ENCODE measurements at places on chromosomes 11 and 22.

DNA sequence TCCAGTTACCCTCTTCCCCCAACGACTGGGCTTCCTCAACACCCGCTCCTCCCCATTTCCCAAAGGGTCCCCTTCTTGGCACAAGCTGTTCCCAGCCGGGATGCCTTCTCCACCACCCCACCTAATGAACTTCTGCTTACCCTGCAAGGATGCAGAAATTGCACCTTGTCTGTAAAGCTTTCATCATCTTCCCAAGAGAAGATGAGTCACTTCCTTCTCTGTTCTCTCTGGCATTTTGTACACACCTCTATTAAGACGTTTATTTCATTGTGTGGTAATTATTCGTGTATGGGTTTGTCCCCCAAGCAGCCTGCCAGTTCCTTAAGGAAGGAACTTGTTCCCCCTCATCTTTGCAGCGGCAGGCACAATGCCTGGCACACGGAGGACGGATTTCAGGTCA lies 351.1 kb downstream of the CADM1 start:
- DNase-seq, result no peak

- DNase-seq, result no peak
Observed at GRCh38 chr11:122749005-122749687, 89.2 kb upstream of the CRTAM start.

GRCh38 chr11:47342036-47342803 lies 10.3 kb downstream of the MYBPC3 start:
- DNase-seq, result no peak

GRCh38 chr11:128686021-128686741 lies 7.7 kb upstream of the FLI1 start:
- DNase-seq, result no peak

- DNase-seq, result no peak
Observed at GRCh38 chr22:24319451-24319850, 48.8 kb downstream of the SPECC1L start.

GRCh38 chr22:29016067-29016938 lies 45.3 kb downstream of the C22orf31 start:
- no peak for DNase-seq

DNA sequence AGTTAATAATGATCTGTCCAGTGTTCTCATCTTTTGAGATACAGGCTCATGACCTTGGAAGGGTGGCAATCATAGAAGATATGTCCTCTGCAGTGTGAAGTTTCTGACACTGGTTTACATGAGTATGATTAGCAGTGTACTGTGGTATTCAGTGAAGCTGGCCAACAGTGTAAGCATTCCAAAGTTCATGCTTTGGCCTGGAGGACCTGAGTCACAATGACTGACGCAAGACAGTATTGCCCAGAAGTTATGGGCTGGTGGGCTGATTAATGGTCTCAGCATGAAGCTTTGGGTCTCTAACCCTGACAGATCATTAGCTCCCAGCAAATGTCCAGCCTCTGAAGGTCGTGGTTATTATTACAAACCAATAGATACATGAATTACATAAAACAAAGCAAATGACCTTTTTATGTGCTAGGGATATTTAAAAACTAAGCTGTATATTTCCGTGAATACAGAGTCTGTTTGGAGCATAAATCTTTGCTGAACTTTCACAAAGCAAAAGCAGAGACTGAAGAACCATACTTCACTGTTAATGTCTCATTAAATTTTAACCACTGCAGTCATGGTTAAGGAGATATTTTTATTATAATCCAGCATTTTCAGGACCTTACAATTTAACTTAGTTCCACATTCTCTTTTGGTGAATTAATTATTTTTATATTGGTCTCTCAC lies 28.3 kb upstream of the USP47 start:
- peak; percentile 44 for DNase-seq

DNA sequence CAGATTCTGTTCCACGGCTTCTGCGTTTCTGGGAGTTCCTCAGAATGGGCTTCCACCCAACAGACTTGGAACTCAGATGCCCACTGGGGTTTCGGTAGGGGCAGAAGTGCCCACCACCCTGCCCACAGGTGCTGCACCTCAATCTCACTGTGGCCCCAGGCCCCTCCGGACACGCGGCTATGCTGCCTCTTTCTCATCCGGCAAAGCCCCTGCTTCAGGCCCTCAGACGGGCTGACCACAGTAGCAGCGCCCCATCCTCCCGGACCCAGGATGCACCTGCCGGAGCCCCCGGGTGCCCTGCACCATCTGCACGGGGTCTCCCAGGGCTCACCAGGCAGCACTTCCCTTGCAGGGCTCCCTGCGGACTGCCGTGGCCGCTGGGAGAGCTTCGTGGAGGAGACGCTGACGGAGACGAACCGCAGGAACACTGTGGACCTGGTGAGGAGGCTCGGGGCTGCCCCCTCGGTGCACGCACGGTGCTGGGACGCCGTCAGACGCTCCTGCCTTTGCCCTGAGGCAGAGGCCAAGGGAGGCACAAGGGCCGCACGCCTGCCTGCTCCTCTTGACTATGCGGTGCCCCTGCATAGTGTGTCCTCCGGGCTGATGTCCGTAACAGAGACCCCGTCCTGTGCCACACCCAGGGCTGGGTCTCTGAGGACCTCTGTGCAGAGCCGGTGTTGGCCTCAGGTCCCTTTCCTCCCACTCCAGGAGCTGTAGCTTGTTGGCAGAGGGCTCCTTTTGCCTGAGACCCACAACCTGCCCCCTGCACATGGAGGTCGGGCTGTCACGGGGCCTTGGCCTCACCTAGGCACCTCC lies 38.6 kb downstream of the SBF1 start:
- DNase-seq, result no peak

DNA sequence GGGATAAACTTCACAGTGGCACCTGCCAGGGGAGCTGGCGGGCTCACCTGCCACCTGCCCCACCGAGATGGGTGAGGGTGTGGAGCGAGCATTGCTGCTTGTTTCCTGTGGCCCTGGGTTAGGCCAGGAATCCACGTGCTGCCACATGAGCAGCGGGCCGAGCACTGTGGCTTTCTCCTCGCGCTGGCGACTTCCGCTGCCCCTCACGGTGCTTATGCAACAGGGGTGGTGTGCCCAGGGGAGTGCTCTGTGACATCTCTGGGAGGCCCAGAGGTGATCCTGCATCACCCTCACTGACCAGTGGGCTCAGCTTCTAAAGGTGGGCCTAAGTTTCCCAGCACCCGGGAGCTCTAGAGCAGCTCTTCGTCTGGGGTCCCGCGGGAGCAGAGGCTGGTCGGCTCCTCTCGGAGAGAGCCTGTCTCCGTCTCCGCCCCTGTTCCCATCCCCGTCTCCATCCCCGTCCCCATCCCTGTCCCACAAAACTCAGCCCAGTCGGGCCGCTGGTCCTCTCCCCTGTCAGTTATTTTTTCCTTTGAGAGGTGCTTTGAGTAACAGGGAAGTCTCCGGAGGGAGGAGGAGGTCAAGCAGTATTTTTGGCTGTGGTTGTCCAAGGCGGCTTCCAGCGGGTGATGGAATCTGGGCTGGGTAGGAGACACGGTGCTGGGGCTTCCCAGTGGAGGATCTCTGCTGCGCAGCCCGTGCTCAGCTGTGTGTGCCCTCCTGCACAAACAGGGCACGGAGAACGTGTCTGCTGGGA lies 42.5 kb downstream of the AP2A2 start:
- DNase-seq, result no peak

DNA sequence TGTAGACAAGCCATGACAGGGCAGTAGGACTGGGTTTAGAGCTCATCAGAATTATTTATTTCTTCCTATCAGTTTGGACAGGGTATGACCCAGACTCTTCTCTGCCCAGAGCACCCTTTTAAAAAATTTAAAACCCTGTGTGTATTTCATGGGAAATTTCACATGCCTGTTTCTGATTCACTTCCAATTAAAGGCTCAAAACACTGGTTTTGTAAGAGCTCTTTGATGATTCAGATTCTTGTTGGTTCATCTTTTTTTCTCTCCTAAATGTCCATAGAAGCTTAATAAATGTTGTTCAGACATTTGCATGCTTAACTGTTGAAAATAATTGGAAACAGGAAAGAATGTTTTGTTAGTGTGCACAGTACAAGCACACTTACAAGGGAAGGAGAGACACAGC lies 13.8 kb downstream of the FLI1 start:
- no peak for DNase-seq

- DNase-seq, result no peak
Observed at GRCh38 chr11:134780486-134781147, 368.6 kb upstream of the B3GAT1 start.

- no peak for DNase-seq
Observed at GRCh38 chr11:44408141-44408540, 98.2 kb upstream of the ALX4 start.

DNA sequence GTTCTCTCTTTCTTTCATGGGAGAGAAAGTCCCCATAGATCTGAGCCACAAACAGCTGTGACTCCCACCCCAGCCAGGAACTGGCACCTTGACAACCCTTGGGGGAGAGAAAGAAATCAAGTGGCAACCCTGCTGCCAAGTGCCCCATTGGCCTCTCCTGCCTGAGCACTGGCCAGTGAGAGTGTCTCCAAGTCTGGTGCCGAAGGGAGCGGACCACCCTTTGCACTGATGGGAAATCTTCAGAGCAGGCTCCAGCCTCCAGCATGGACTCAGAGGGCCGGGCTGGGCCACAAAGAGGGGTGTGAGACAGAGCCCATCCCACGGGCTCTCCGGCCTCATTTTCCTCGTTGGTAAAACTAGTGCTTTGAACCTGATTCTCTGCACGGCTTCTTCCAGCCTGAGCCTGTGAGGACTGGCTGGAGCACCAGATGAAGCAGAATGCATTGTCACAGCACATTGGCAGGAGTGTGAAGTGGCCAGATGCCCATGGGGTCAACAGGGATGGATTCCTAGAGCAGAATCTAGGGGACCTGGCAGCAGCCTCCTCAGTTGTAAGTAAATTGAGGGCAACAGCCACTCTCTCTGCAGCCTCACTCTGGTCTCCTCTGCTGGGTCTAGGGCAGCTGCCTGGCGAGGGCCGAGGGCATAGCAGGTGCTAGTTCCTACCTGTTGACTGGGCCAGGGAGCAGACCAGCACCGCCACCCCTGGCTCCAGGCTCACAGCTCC lies 81.4 kb downstream of the TRIM29 start:
- DNase-seq, result no peak

- no peak for DNase-seq
Observed at GRCh38 chr11:10807493-10808234, 1.1 kb downstream of the EIF4G2 start.

GRCh38 chr11:61325649-61326414 lies 7.1 kb downstream of the DDB1 start:
- DNase-seq, result no peak

DNA sequence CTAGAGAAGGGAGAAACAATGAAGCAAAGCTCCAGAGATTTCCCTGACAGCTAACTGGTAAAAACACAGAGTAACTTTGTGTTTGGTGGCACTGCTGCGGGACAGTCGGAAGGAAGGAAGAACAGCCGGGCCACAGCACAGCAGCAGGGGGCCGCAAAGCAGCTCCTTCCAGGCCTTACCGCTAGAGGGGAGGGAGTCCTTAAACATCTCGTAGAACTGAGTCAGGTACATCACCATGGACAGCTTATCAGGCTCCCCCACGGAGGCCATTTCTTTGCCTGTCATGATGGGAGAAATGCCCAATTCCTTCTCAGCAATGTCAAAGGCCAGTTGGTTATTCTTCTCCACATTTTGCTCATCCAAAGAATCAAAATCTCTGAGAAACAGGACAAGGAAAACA lies 114.6 kb upstream of the BID start:
- no peak for DNase-seq

GRCh38 chr11:9565822-9566560 lies 7.5 kb upstream of the WEE1 start:
- peak; percentile 94 for DNase-seq

DNA sequence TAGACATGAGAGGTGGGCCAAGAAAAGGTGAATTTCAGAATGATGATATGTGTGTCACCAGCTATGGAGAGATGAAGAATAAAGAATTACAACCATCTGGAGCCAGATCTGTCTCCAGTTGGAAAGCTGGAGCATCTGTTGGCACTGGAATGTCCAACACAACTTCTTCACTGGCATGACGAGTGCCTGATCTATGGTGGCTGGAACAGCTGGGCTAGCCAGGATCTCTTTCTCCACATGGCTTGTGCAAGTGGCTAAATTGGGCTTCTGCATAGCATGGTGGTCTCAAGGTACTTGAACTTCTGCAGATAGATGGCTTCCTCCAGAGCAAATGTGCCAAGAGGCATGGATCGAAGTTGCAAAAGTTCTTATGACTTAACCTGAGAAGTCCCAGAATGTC lies 256.1 kb upstream of the NCAM1 start:
- no peak for DNase-seq

- DNase-seq, result no peak
Observed at GRCh38 chr11:62150887-62151736, 27.3 kb downstream of the INCENP start.

DNA sequence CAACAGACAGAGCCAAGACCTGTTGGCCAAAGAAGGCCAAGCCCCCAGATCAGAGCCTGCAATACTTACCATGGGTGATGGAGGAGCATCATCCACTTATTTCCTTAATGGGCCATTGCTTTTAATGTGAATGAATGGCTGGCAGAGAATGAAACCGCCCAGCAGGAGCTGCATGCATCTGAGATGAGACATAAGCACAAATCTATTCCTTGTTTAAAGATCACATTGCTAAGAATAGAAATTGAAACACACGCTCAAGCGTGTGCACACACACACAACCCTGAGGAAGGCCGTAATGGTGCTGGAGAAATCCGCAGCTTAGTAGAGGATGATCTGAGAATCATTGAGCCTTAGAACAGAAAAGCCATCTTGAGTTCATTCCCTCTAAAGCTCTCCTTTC lies 5.3 kb upstream of the RRAS2 start:
- no peak for DNase-seq

DNA sequence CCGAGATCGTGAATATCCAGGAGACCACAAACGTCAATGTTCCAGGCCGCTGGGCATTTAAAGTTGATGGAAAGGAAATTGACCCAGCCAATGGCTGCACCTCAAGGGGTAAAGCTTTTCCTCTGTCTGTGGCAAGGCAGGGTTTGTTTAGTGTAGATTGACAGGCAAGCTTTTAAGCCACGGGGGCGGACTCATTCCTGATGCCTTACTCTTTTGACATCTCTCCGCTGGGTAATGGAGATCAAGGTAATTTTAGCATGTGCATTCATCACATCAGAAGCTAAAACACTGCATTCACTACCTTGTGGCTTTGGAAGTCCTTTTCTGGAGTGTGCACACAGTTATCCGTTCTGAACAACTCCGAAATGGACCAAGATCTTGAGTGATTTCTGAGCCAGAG lies 12.6 kb downstream of the TECTA start:
- DNase-seq, result no peak

DNA sequence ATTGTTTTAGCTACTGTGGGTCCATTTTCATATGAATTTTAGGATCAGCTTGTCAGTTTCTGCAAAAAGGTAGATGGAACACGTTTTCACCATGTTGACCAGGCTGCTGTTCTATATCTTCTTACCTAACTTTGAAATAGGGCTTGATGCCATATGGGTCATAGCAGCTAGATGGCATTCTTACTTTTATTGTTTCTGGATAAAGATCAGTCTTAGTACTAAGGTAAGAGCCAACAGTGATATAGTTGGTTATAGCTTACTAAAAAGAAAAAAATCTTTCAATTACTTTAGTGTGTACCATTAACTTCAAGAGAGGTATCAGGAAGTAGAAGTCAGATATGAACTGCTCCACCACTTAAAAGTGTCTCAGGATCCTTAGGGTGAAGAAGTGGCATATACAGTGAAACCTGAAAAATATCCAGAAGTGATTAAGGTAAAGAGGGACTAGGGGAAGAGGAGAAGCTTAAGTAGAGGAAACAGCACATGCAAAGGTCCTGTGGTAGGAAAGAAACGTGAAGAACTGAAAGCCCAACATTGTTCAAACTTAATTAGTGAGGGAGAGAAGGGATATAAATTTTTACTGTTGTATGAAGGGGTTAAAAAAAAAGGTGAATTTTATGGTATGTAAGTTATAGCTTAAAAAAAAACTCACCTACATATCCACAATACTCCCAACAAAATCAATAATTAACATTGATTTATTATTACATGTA lies 59.9 kb upstream of the B3GNT6 start:
- no peak for DNase-seq

Data from brain pericyte (primary cell).